ENCODE measurements at places on chromosomes 12 and 14.

GRCh38 chr12:49790741-49791555 is 37.3 kb downstream of the NCKAP5L start:
- DNase-seq = no peak

GRCh38 chr12:15767301-15767700 is 21.9 kb downstream of the EPS8 start:
- no peak for DNase-seq

DNA sequence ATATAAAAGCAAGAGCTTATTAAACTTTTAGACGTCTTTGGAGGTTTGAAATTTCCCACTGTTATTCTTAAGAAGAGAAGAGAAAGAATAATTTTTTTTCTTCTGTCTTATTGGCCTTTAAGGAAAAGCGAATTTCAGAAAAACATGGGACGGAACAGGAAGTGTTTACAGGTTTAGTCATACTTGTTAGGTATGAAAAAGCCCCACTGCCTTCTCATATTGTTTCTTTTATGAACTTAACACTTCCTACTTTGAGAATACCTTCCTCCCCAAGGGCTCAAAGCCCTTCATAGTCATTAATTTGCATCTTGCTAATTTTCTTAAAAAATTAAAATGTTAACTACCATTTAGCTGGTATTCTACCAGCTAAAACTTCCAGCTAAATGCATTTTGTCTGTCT is 82.0 kb downstream of the ETV6 start:
- DNase-seq = peak; percentile 47

DNA sequence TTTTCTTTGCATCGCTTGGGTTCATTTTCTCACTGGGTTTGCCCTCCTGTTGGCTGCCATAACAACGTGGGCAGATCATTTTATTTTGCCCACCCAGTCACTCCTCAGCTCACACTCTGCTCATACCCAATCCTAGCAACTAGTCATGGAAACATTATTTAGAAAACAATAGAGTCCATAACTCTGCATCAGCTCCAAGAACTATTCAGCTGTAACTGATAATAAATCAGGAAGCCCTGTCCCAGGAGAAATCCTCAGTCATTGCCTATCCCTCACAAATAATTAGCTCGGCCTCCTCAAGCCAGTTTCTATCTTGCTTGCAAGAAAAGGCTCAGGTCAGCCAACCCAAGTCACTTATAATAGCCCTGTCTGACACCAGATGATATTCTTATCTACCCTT is 43.2 kb downstream of the RTN1 start:
- DNase-seq = no peak
